Right cardiac atrium (tissue), 5 donors: ENCODE measurements at places on chromosomes 7 and 10. TPM values are rescaled to one million over a fixed set of nuclear protein-coding genes. Genes with fewer than 3 reads are reported as not detected.

GRCh38 chr7:99975782-99976521, at the start of gene AZGP1:
Gene AZGP1, minus strand, starts transcription at chr7:99976031. Its CDS starts 11 bp downstream, at chr7:99976020.
- DNase-seq: no peak

CALML5 gene
- polyA plus RNA-seq: not detected

GRCh38 chr10:88106366-88106765, 242.9 kb downstream of the PTEN start:
- no peak for DNase-seq

- no peak for DNase-seq
Observed at GRCh38 chr7:148847815-148848734, 36.0 kb downstream of the EZH2 start.

GRCh38 chr7:51376420-51377092, 59.9 kb upstream of the COBL start:
- DNase-seq: no peak

- DNase-seq: no peak
Observed at GRCh38 chr7:47580175-47580706, 1.7 kb downstream of the TNS3 start.

DNA sequence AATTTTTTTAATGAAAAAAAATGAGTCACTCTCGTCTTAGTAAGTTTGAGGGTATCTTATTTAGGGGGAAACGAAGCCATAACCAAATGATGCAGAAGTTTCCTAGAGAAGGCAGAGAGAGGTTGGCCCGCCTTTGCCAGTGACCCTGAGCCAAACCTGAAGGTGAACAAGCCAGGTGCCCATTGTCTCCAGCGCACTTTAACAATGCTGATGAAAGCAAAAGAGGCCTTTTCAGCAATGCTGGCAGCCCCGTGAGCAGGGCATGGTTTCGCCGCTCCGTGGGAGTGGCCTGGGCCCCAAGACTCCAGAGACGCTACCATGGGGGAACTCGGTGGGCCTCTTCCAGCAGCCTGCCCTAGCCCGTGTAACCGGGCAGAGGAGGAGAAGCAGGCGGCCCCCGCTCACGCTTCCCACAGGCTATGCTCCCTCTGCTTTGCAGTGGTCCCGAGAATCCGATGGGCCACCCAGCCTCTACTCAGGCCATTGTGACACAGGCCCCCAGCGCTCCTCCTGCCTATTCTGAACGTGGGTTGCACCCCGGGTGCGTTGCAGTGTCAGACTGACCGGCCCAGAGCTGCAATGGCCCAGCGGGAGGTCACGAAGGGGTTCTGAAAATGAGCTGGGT, 14.0 kb upstream of the UNCX start:
- no peak for DNase-seq

DNA sequence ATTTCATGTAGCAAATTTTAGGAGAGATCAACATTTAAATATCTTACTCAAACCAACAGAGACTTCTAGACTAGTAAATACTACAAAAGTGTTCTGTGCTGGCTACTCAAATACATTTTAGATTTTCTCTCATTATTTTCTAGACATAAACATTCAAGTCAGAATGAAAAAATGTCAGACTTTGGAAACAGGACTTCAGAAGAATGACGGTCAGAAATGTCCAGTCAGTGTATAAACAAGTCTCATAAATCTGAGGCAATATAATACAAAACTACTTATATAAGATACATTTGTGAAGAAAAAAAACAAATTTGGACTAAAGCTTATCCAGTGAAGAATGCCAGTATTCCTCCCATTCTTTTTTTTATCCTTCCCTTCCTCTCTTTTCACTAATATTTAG, 25.9 kb downstream of the RNLS start:
- no peak for DNase-seq

DNA sequence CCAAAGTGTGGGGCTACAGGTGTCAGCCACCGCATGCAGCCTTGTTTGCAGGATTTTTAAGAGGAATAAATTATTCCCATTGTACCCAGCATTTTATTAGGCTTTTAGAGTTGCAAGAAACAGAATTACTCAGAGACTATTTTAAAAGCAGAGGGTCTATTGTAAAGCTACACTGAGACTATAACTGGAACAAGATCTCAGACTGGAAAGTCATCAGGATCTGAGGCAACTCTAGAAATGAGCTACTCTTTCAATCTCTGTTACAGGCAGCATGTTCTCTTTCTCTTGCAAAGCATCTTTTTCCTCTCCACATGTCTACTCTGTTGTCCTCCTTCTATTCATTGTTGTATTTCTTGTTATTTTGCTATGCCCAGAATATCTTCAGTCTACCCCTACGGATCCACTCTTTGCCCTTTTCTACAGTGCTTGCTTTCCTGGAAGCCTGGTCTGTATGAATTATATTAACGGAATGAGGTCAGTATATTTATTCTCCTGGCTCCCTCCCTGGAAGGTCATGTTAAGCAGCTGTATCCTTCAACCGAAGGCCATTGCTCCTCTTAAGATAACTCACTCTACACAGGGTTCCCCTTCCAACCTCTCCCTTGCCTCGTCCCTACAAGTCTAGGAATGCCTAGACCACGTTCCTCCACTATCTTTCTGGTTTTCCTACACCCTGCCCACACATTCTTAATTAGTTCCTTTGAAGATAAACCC, 27.7 kb upstream of the MICU1 start:
- DNase-seq: no peak

GRCh38 chr10:48214716-48215485, 59.6 kb downstream of the FRMPD2 start:
- no peak for DNase-seq

DNA sequence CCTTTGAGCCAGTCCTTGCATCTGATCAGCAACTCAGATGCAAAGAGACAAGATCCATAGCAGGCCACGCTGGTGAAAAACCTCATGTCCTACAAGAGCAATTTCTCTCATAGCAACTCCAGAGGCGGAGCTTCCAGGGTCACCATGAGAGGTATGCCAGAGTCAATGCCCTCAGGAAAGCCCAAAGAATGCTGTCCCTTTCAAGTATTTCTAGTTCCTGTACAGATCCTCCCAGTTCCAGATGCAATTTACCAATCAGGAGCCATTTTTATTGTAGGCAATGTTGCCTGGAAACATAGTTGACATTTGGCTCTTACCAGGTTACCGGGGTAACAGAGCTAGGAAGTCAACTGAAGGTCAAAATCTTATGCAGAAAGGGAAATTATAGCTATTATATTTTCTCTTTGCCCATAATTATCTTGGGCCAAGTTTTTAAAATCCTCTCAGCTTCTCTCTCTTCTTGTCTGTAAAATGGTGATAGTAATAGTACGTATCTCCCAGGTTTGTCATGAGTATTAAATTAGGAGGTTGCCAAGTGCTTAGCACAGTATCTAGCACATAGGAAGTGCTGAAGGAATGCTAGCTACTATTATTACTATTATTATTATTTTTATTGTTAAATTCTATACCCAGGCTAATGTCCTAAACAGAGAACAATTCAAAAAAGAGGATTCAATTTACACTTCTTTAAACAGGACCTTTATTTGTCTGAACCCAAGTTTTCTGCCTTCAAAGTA, 46.3 kb upstream of the TM9SF3 start:
- DNase-seq: no peak

STEAP1B gene
- polyA plus RNA-seq: 0.36 TPM

GRCh38 chr10:122132331-122132755, 138.8 kb upstream of the BTBD16 start:
- DNase-seq: no peak

FGL2 gene
- 8.3 TPM for polyA plus RNA-seq

CPXM2 gene
- polyA plus RNA-seq: 2.1 TPM

- DNase-seq: peak; percentile 83
Observed at GRCh38 chr10:48464871-48465736, 139.8 kb downstream of the ARHGAP22 start.

GRCh38 chr10:70162892-70163201, 7.5 kb downstream of the SAR1A start:
- DNase-seq: no peak

DNA sequence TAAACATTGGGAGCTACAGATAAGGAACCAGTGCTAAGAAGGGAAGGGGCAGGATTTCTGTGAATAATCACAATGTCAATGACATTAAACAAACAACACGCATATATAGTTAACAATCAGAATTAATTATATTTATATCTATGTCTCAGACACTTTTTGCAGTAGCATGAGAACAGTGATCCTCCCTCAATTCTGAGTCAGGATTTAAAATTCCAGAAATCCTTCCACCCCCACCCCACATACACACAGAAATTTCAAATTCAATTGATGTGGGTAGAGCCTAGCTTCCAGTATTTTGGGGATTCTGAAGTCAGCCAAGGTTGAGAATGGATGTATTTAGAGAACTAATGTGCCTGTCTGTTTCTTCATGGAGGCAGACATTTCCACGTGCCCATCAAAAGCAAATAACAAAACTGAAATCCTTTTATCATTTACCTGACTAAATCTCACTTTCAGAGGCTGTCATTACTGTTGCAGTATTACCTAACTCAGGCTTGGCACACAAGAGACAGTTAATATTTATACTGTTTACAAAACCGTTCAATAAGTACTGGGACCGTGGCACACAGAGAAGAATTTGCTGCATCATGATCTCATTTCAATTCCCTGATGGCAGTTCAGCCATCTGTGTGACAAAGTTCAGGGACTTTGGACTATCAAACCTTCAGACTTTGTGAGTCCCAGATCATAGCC, 116.6 kb upstream of the PALS2 start:
- DNase-seq: no peak

CARD11 gene
- 0.16 TPM for polyA plus RNA-seq

LBX1 gene
- polyA plus RNA-seq: not detected

DNA sequence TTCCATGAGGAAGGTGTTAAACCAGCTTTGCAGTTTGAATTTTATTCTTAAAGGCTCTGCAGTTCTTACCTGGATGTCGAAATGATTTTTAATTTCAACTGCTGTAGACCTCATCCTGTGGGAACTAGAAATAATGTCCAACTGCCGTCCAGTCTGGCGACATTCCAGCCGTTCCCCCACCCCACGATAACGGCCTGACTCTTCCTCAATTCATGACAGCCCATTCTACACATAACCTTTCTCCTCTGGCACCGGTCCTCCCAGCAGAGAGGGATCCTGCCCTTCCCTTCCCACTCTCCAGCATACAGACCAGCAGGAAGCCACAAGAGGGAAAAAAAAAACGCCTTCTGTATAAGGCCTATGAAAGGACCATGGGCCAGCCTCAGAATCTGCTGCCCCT, 51.8 kb upstream of the PRR15 start:
- no peak for DNase-seq

AASS gene
- polyA plus RNA-seq: 9.1 TPM

DNA sequence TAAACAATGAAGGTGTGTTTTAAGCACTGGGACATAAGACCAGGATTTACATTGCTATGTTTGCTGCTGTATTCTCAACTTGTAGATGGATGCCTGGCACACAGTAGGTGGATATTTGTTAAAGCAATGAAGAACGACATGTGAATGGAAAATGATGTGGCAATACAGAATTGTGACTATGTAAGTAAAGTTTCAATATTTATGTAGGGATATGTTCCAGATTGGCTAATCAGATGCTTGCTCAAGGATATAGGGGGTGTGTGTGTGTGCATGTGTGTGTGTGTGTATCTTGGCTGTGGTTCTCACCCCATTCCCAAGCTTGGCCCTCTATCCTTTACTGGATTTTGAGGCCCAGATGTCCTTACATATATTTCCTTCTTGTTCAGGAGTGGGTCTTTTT, 42.7 kb upstream of the LAMB1 start:
- DNase-seq: no peak

GRCh38 chr10:61952028-61952674, 50.7 kb downstream of the ARID5B start:
- DNase-seq: no peak

- peak; percentile 88 for DNase-seq
Observed at GRCh38 chr10:624605-625332, 64.7 kb downstream of the DIP2C start.

DNA sequence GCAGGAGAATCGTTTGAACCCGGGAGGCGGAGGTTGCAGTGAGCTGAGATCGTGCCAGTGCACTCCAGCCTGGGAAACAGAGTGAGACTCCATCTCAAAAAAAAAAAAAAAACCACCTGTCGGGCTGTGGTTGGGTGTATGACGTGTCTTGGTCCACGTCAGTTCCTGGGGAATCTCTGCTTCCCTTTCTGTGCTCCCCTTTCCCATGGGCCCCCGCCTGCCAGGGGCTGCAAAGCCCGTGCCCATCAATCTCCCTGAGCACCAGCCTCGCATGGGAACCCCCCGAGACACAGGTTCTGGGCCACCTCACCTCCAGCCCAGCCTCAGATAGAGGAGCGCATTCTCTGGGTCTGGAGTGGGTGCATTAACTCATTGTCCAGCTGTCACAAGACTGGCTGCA, 2.3 kb upstream of the SH2B2 start:
- DNase-seq: no peak

DNA sequence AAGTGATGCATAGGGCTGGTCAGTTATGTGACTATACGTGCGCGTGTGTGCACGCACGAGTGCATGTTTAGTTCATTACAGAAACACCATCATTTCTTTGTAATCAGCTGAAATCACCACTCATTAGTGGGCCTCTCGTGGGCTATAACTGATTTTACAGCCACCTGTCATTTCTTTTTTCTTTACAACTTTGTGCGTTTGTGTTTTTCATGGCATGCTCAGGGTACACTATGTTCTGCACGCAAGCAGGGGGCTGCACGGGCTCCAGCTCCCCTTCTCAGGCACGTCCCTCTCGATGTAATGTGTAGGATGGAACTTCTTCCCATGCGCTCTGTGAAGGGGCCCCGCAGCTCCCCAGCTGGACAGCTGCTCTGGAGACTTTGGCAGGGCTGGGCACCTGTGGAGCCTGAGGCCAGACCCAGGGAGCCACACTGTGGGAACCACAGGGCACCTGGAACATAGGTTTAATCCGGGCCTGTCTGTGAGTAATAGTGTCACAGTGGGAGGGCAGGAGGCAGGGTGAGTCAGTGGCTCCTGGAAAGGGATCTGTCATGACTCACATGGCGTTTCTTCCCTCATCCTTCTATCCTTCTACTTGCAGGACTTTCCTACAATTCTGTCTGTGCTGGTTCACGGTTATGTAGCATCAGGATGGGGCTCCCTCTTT, 4.9 kb downstream of the GCK start:
- no peak for DNase-seq

- DNase-seq: no peak
Observed at GRCh38 chr10:42974693-42975002, 102.2 kb upstream of the RET start.

DNA sequence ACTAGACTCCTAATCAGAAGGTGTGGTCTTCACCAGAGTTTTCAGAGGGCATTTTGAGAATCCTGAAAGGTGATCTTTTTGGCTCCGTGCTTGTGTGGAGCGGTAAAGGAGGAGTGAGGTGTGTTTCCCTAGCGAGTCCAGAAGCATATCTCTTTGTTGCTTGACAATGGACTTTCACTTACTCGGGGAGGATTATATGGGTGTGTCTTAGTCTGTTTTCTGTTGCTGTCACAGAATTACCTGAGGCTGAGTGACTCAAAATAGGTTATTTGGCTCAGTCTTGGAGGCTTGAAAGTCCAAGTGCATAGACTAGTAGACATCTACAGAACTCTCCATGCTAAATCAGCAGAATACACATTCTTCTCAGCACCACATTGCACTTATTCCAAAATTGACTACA, 57.9 kb downstream of the AKR1C4 start:
- no peak for DNase-seq

SDK1 gene
- 1.5 TPM for polyA plus RNA-seq
